ENCODE measurements at places on chromosomes 1 and 21.

- no peak for DNase-seq
These were observed 44.7 kb upstream of the CASZ1 start for GRCh38 chr1:10841118-10841517.

DNA sequence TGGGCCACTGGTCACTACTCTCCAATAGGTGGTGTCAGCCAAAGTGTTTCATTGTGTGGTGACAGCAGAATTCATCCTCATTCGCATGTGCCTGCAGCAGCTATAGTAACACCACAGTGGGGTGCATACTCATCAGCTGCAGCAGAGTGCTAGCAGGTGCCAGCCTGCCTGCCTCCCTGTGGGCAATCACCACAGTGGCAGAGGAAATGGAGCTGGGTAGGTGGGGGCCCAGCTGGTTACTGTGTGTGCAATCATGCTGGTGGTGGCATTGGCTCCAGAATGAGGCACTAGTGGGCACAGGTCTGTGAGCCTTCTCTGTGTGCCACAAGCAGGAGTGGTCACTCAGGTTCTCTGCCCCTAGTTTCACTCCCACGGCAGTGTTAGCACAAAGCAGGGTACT is 579.2 kb downstream of the PTPRC start:
- DNase-seq = no peak

DNA sequence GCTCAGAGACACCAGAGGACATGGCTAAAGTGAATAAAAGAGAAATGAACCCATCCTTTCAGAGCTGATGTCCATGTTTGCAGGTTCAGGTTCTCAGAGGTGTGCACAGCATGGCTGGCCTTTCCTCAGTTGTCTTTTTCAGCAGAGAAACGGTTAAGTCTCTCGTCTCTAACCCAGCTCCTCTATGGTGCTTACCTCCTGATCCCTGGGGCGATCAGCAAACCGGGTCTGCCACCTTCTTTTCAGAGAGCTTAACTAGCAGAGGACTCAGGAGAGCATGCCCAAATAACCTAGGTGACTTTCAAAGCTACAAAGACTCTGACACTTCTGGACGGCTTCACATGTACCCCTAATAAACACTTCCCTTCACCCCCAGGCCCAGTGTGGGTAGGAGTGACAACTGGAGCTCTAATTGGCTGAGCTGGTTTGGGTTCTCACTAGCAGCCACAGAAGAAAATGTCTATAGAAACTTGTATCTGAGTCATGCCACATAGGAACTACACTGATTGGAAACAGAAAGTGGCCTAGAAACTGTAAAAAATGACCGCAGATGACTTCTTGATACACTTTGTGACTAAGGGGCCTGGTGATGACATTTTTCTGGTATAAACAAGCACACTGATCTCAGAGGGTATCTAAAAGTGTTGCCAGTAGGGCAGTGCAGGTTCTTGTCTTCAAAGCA is at the start of gene AIM2:
AIM2 (minus strand) TSS at position 329 of the 682 bp plus-strand sequence. CDS start 3,267 bp downstream, outside the sequence.
- no peak for DNase-seq

DNA sequence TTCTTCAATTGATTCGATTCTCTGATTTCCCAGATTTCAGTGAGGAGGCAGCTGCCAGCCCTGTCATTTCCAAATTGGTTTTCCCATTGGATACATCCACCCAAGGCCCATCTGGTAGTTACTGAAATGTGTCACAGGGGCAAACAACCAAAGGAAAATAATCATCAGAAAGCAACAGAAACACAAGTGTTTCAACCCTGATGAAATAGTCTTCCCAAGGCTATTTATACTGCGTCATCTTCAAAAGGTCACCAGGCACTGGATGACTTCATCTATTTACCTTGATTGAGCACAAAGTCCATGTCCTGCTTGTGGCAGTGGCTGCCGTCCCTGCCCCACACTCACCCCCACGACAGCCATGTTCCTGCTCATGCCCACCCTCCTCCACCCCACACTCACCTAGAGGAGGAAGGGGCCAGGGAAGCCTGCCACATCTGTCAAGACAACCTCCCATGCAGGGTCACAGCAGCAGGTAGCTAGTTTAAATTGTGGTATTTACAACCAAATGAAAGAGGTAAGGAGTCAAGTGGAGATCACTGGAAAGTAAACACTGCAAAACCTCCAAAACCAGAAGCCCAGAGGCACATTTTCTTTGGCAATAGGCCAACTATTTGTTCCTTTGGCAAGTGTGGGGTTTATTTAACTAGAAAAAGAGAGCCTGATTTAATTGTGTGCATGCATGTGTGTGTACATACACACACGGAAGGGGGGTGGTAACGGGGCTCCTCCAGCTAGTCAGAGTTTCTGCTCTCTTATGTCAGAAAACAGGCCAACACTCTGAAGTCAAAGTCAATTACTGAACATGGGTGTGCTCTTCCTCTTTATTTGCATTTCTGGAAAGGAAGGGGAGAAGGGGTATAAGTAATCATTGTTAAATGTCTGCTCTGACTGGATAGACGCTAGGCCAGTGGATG is 49.5 kb upstream of the RAB4A start:
- DNase-seq = no peak

- peak; percentile 40 for DNase-seq
These were observed 1326.5 kb upstream of the B3GALT2 start for GRCh38 chr1:194512957-194513356.

DNA sequence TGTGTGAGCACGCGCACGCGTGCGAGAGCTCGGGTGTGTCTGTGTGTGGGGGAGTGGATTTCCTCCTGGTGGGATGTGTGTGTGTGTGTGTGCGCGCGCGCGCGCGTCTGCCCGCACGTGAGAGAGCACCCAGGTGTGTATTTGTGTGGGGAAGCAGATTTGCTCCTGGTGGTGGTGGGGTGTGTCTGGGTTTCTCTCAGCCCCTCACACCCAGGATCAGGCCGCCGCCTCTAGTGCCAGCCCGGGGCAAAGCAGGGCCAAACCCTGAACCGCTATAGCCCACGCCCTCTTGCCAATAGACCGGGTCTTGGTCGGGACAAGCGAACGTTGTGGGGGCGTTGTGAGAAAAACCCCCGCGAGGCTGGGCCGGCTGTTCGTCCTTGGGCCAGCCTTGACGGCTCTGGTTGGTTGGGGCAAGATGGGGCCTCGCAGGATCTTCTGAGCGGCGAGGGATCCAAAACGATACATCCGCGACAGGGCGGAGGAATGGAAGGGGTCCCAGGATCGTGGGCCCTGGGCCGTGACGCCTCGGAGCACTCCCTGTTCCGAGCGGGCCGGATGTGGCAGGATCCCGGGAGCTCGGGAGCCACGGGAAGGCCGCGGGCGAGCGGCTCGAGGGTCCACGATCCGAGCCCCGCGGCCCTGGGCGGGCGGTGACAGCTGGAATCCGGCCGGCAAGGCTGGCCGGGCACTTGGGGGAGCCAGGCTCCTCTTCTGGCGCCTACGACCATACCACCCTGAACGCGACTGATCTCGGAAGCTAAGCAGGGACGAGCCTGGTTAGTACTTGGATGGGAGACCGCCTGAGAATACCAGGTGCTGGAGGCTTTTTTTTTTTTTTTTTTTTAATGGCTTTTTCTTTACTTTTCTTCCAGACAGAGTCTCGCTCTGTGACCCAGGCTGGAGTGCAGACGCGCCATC is 68.2 kb downstream of the RNF187 start:
- DNase-seq = no peak

GRCh38 chr1:46221749-46222148 is 18.6 kb downstream of the LURAP1 start:
- DNase-seq = no peak

GRCh38 chr1:98839840-98840239 is 164.8 kb downstream of the PLPPR5 start:
- DNase-seq = peak; percentile 10

- no peak for DNase-seq
These were observed 2.9 kb upstream of the RHBDL2 start for GRCh38 chr1:38944547-38944946.

DNA sequence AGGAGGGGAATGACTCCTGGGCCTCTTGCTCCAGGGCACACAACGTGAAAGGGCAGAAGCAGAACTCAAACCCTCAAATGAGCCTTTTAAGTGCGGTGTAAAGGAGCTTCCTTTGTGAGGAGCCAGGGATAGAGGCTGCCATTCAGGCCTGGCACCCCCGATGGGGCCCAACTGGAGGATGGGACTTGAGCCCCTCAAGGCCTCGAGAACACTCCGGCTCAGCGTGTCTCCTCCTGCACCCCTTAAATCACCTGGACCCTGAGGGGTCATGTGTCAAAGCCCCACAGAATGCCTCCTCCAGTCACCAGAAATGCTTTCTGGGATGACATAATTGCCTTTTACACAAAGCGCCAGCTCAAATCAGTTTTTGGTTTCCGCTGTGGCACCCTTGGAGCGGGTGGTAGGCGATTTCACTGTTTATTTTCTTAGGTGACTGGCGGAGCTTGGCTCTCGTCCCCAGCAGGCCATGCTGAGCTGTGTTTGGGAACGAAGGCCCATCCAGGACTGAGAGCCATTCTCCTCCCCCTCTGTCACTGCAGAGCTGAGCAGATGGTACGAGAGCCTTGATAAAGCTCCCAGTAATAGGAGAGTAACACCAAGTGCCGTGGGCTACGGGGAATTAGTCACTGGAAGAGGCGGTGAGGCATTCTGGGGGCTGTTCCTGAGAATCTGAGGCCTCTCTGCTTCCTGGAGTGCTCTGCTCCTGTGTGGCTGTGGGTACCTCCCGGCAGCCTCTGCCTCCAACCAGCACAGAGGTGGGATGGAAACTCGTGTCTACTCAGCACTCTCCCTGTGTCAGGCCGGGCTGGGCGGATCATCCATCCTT is 163.0 kb downstream of the GRIK3 start:
- DNase-seq = no peak

DNA sequence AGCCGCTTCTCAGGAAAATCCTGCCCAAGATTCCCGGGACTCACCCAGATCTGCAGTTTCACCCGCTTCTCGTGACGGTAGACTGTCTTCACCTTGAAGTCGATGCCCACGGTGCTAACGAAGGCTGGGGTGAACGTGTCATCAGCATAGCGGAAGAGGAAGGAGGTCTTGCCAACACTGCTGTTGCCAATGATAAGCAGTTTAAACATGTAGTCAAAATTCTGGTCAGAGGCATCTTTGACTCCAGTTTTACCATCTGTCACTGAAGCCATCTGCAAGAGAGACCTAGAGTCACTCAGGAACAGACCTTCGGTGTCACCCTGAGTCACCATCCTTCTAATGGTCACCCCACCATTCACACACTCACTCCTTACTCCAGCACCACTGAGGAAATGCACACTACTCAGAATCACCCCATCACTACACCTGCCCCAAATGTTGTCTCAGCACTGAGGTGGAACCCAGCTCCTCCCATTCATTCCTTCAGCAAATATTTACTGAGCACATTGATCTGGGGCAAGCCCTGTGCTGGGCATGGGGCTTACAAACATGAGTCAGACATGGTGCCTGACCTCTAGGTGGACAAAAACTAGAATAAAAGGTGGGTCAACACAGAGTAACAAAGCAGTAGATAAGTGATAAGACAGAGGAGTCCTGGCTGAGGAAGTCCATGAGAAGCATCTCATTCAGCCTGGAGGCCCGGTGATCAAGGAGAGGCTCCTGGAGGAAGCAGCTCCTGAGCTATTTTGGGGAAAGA is 13.5 kb downstream of the RAB3B start:
- no peak for DNase-seq

GRCh38 chr1:180183426-180183825 is 28.8 kb downstream of the QSOX1 start:
- no peak for DNase-seq

DNA sequence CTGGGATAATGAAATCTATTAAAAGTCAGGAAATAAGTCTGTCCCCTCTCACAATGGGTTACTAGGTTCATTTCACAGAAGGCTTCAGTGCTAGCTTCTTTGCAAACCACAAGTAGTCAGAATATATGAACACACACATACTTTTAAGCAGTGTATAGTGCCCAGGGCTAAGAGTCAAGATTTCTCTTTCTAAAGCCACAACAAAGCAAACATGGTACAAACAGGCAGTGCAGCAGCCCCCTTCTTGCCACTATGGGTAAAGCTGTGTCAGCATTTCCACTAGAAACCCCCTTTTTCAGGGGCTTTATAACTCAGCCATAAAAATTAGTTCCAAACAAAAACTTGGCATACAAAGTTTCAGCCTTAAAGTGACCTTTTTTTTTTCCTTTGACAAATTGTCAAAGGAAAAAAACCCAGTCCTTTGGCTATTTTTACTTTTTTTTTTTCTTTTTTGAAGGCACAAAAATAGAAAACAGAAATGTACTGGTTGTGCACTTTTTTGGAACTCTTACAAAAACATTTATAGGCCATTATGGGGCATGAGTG is 315.4 kb downstream of the LMO4 start:
- DNase-seq = no peak

- no peak for DNase-seq
These were observed 24.5 kb downstream of the TP73 start for GRCh38 chr1:3676581-3677470.

DNA sequence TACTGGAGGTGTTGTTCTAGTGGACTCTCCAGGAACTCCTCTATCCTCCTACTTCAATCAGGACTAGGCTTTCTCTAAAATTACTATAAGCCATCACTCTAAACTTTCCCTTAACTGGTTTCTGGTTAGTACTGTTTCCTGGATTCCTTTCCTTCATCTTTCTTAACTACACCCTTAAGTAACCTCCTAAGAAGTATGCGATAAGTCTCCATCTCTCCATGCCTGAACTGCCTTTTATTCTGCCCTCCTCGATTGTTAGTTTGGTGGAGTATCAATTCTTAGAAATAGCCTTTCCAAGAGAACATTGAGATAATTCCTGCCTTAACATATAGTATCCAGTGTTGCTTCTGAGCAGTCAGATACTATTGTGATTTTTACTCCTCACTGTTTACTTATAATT is 162.9 kb upstream of the PDE4B start:
- DNase-seq = no peak

GRCh38 chr1:39132505-39133339 is 71.8 kb upstream of the MACF1 start:
- DNase-seq = no peak

DNA sequence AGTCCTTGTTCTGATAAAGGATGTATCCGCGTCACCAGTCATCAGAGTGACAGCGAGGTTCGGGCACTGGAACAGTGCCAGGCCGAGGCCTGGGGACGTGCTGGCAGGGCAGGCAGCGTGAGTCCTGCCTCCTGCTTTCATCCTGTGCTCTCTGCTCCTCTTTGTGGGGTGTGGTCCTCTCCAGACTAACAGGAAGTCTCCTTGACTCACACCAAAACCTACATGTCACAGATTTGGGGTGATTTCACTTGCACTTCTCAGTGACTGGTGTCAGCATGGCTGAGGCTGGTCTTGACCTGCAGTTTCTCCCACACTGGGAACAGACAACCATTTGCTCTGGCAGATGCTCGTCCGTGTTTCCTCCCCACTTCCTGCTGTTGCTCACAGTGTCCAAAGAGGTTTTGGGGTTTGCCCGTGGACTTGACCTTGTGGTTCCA is 8.8 kb upstream of the NLRP3 start:
- no peak for DNase-seq
